Posterior vena cava (tissue), 2 donors: ENCODE measurements at places on chromosomes 7 and 10. TPM values are rescaled to one million over a fixed set of nuclear protein-coding genes. Genes with fewer than 3 reads are reported as not detected.

DNA sequence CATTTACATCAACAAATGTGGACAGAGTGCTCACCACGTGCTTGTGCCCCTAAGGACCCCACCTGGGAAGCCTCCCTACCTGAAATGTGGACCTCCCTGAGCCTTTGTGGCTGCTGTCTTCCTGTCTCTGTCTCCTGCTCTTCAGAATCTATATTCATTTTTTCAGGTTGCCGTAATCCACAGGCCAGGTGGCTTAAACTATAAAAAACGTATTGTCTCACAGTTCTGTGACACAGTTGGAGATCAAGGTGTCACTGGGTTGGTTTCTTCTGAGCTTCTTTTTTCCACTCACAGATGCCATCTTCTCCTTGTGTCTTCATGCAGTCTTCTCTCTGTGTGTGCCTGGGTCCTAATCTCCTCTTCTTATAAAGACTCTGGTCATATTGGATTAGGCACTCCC, 5.6 kb upstream of the VSTM4 start:
- DNase-seq, result no peak

- no peak for DNase-seq
Measured at GRCh38 chr7:48887500-48887899, 36.8 kb upstream of the CDC14C start.

- no peak for DNase-seq
Measured at GRCh38 chr7:129371487-129371886, 62.7 kb upstream of the STRIP2 start.

DNA sequence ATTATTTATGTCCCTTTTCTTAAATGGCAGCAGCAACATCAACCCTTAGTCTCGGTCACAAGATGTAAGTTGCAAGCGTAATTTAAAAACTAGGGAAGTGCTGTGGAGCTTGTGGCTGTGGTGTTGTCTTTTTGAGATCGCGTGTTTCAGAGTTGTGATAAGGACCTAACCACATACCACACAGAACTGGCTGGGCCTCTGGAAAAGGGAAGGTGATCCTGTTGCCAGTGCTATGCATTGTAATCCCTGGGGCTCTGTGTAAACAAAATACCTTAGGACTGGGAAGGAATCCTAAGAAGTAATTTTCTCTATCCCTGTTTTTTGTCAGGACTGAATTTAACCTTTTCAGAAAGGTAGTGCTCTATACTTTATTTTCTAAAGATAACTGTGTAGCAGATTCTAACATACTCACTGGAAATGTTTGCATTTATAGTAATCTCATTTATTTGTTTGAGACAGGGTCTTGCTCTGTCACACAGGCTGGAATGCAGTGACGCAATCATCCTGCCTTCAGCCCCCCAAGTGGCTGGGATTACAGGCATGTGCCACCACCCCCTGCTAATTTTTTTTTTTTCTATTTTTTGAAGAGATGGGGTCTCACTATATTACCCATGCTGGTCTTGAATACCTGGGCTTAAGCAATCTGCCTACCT, 60.4 kb downstream of the INPP5F start:
- no peak for DNase-seq

DNA sequence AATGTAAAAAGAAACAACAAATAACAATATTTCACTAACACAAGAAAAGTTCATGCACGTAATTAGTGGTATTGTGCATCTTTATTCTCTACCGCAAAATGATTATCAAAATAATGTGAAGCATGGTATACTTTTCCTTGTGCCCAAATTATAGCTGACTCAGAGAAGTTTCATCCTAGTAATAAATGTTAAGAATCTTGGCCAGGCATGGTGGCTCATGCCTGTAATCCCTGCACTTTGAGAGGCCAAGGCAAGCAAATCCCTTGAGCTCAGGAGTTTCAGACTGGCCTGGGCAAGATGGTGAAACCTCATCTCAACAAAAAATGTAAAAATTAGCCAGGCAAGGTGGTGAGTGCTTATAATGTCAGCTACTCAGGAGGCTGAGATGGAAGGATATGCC, 105.0 kb downstream of the KMT2C start:
- DNase-seq, result no peak

DNA sequence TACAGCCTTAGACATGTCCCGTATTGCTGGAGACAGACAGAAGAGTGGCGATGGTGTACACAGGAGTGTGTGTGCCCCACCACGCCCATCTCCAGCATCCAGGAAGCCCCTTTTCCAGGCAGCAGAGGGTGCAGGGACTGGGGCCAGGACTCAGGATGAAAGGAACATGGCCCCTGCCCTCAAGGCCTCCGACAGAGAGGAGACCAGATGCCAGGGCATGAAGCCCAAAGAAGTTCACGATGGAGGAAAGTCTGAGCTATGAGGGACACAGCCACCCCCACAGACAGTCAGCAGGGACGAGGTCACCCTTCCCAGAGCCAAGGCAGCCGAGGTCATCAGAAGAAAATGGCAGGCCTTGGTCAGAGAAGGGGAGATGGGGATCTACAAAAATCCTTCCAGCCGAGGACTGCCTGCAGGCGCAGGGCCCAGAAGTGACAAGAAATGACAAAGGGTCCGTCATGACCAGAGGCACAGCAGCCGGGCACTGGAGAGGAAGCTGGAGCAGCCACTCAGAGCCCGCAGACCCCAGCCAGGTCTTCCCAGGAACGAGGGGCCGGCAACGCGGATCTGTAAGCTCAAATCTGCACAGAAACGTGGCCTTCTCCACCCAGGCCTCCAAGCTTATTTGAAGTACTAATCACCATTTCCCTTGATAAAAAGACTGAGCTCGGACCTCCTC, 78.7 kb upstream of the PPP2R2D start:
- peak; percentile 61 for DNase-seq

GRCh38 chr10:88879534-88880281, at the start of gene STAMBPL1:
TSS of gene STAMBPL1 (plus strand) at chr10:88880245. CDS start at chr10:88901709, 21,464 bp downstream.
- DNase-seq, result no peak

DNA sequence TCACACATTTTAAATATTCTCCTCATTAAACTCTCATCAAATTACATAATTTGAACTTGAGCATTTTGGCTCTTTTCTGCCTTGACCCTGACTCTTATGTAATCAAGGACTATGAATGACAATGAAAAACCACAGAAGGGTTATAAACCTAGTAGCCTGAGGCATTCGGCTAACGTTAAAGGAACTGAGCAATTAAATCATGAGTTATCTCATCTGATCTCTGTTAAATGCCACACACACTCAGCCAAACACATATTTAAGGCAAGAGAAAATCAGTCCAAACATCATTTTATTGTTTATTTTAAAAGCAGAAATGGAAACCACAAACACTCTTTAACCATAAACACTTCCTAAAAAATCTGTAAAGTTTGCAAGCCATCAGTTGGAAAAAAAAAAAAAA, 204.3 kb downstream of the DGKI start:
- no peak for DNase-seq

GRCh38 chr10:114405011-114405350, 679 bp upstream of the AFAP1L2 start:
- DNase-seq, result no peak

GRCh38 chr7:80675090-80675489, 36.6 kb downstream of the CD36 start:
- DNase-seq, result no peak

DNA sequence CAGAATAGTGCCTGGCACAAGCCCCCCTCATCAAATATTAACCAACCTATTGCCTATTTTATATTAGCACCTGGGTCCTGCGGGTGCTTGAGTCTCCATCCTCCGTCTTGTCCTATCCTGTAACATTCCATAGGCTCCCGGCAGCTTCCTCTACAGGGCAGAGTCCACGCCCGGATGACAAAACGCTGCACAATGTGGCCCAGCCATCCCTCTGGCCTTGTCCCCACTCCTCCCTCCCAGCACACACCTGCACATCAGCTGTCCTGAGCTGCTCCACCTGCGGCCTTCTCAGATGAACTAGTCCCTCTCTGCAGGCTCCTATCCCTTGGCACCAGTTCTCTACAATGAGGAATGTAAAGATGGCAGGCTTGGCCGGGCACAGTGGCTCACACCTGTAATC, 153.5 kb upstream of the PDE1C start:
- no peak for DNase-seq

DNA sequence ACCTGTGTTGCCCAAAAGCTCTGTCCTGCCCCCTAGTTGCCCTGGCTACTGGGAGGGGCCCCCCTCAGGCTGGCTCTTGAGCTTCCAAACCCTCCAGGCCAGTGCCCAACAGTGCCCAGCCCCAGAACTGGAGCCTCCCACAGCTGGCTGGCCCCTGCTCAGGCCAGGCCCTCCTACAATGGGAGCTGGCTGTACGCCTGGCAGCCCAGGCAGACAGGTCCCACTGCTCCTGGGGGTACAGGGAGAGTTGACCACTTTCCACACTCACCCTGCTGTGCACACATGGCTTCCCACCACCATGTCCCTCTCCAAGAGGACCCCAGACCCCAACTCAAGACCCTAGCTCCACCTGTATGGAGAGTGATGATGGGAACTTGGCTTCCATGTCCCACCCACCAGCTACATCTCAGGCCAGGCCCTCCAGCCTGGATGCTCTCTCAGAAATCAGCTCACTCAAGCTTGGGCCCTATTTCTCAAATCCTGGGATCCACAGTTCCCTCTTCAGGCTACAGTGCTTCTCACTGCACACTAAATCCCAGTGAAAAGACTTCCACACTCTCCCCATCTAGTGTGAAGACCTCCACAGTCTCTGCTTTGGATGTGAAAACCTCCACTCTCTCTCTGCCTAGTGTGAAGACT, 92.6 kb downstream of the OAT start:
- DNase-seq, result peak; percentile 54

DNA sequence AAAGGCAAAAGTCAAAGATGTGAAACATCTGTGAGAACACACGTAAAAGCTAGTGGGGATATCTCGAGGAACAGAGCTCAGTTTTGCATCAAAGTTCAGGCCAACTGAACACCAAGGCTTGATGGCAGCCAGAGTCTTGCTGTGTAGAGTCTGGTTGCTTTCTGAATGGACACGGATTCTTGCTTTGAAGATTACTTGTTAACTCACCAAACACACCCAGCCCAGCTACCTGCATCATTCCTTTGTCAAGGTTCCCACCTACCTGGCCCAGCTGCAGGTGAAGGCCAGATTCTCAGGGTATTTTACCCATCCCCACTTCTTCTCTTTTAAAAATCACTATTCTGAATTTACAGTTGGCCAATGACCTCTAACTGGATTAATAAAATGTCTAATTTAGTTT, 174.4 kb upstream of the PHYHIPL start:
- no peak for DNase-seq

DNA sequence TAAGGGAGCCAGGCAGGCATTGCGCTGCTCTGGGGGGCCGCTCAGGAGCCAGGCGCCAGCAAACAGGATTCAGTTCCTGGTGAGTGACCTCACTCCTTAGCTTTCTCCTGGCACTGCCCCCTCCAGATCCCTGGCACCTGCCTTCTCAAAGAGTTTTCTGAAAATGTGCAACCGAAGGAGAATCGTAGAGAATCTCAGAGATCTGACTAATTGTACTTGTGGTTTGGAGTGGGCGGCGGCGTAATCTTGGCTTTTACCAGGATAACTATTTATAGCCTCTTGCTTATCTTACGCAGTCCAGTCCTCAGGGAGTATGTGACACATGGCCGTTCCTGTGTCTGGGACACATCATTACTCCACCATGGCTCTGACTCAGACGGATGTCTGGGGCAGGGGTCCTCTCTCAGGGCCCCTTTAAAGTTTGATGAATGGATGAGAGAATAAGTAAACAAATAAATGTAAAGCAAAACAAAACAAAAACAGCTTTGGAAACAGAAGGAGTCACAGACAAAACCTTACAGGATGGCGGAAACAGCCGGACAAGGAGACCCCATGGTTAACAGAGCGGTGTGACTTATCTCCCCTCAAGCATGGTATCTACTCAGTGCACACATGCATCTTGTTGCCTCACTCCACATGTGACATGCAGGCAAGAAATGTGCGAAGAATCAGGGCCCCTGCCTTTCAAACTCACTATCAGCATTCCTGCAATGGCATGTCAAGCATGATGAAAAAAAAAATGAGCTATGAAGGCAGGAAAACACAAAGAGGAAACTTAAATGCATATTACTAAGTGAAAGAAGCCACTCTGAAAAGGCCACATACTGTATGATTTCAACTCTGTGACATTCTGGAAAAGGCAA, 99.7 kb downstream of the TNS3 start:
- peak; percentile 75 for DNase-seq

- DNase-seq, result no peak
Measured at GRCh38 chr10:112631501-112632400, 184.7 kb downstream of the VTI1A start.

GRCh38 chr7:64599359-64599758, 36.5 kb upstream of the ZNF680 start:
- no peak for DNase-seq

DNA sequence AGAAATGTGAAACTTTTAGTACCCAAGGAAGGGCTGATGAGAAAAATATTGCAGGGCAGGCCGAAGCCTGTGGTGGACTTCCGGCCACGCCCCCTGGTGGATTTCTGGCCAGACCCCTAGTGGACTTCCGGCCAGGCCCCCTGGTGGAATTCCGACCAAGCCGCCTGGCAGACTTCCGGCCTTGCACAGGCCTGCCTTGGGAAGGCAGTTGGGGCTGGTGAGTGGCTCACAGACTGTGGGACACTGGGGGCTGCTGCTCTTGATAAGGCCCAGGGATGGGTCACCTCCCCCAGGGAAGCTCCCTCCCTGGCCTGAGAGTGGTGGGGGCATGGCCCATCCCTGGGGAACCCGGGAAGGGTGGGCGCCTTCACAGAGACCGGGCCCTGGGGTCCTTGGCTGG, 116.4 kb upstream of the MKI67 start:
- DNase-seq, result no peak

- DNase-seq, result no peak
Measured at GRCh38 chr10:49096890-49097445, 18.4 kb downstream of the VSTM4 start.

DNA sequence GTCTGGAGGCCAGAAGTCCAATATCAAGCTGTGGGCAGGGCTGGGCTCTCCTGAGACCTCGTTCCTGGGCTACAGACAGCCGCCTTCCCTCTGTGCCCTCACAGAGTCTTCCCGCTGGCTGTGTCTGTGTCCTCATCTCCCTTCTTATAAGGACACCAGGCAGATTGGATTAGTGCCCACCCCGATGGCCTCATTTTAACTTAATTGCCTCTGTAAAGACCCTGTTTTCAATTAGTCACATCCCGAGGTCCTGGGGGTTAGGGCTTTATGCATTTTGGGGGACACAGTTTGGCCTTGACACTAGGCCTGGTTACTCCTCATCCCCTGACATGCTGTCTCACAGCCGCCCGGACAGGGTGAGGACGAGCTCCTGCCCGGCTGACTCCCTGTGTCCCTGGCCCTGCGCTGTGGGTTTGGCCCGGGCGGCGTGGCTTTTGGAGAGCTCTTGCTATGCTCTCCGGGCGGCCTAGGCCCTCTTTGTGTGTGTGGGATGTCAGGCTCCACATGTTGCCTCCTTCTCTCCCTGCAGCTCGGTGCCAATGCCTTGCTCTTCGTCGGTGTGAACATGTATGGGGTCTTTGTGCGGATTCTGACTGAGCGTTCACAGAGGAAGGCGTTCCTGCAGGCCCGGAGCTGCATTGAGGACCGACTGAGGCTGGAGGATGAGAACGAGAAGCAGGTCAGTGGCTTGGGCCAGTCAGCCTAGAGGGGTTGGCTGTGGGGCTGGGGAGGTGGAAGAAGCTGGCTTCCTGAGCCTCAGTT, 18.2 kb downstream of the ADCY1 start:
- DNase-seq, result peak; percentile 52

- peak; percentile 85 for DNase-seq
Measured at GRCh38 chr7:25369786-25370185, 141.5 kb upstream of the NPVF start.

Gene HKDC1
- 0.05 TPM for total RNA-seq

Gene GPC2
- 0.81 TPM for total RNA-seq

Gene PNLIPRP3
- total RNA-seq, result not detected

Gene LRIT1
- not detected for total RNA-seq

Gene SOSTDC1
- total RNA-seq, result not detected

Gene CLDN3
- total RNA-seq, result not detected

Gene PAX2
- total RNA-seq, result not detected

Gene SRGN
- total RNA-seq, result 138 TPM
